ENCODE measurements at places on chromosomes 5 and 9.
A peak's percentile ranks its signal among the peaks of the same experiment; 100 is the strongest.

GRCh38 chr5:40549616-40550015 is 130.1 kb upstream of the PTGER4 start:
- H3K4me3 ChIP-seq = no peak overlapping the region
- H3K36me3 ChIP-seq = no peaks in the 10 kb centered on the region
- H3K4me1 ChIP-seq = peaks cover 6% of the 10 kb centered on the region
- H3K27me3 ChIP-seq = no peaks in the 10 kb centered on the region

DNA sequence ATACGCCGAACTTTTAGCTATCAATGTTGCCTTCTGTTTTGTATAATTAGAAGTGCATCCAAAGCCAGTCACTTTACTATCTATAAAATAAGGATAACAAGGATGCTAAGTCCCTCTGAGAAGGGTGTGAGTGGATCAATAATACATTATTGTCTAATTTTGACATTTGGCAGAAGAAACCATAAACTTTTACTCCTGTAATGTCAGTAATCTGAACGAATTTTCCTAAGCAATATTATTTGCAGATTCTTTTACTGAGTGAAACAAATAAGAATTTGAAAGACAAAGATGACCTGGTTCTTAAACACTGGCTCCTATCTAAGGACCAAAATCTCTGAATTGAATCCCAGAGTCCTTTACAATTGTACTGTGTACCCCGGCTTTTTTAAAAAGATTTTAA is 126.6 kb upstream of the TMEM161B start:
- H3K4me3 ChIP-seq = no peak overlapping the region
- DNase-seq = no peak
- H3K4me1 ChIP-seq = peaks cover 6% of the 10 kb centered on the region

DNA sequence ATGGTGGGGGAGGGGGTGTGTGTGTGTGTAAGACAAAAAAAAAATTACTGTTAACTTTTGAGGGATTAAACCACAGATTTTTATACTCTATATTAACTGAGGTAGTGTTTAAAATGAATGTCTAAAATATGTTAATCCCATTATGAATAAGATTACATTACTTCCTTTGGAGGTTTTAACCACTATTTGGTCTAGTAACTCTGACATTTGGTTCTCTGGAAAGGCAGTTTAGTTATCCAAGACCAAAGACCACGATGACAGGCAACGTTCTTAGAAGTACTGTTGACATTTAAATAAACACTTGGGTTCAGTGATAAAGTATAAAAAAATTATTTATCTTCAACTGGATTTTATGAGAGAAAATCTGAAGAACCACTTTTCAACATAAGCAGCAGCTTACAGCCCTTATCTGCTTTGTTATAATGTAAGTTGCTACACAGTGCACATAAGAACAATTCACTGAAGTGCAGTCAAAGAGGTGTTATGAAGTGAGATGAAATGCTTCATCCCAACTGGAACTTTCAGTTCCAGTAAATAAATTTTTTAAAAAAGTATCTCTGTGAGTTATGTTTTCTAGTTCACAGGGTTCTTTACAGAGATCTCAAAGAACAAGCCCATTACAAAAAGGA is 94.5 kb downstream of the OSMR start:
- H3K4me3 ChIP-seq = no peak overlapping the region
- peaks cover 36% of the 10 kb centered on the region for H3K36me3 ChIP-seq
- H3K27me3 ChIP-seq = no peaks in the 10 kb centered on the region
- H3K4me1 ChIP-seq = no peaks in the 10 kb centered on the region

DNA sequence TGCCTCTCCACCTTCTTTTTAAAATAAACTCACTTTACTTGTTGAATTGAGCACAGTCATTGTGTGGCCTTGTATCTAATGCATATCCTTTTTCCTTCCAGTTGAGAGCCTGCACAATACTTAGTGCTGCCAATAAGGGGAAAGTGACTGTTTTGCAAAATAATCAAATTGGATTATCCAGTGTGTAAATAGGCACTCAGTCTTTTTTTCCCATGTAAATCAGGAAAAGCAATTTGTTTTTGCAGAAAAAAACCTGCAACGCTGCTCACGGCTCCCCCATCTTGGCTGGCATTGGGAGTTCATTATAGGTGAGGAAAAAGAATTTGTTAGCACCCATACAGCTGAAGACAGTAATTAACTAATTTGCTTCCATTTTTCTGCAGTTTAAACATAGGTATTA is 299.9 kb downstream of the CSNK1G3 start:
- H3K36me3 ChIP-seq = no peaks in the 10 kb centered on the region
- H3K27me3 ChIP-seq = no peaks in the 10 kb centered on the region
- DNase-seq = no peak
- no peak overlapping the region for H3K27ac ChIP-seq
- no peaks in the 10 kb centered on the region for H3K4me1 ChIP-seq

DNA sequence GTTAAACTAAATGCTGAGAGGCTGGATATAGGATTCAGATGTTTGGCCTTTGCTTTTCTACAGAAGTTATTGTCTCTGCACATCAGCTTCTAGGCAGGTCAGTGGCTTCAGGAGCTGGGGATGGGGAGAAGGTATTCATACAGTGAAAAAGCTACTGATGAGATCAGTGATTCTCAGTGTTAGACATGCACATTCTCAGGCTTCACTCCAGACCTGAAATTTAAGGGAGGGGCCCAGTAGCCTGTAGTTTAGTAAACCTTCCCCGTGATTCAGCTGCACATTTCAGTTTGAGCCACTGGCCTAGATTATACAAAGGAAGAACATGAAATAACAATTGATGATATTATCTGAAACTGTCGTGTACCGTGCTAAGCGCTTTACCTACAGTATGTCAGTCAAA is 127.2 kb downstream of the ARHGAP26 start:
- DNase-seq = no peak
- peaks cover 25% of the 10 kb centered on the region for H3K4me1 ChIP-seq
- no peak overlapping the region for H3K4me3 ChIP-seq

- H3K4me1 ChIP-seq = no peaks in the 10 kb centered on the region
- no peak for DNase-seq
- H3K36me3 ChIP-seq = peaks cover 69% of the 10 kb centered on the region
- no peaks in the 10 kb centered on the region for H3K27me3 ChIP-seq
Measured at GRCh38 chr9:437574-438001, 222.9 kb downstream of the DOCK8 start.

DNA sequence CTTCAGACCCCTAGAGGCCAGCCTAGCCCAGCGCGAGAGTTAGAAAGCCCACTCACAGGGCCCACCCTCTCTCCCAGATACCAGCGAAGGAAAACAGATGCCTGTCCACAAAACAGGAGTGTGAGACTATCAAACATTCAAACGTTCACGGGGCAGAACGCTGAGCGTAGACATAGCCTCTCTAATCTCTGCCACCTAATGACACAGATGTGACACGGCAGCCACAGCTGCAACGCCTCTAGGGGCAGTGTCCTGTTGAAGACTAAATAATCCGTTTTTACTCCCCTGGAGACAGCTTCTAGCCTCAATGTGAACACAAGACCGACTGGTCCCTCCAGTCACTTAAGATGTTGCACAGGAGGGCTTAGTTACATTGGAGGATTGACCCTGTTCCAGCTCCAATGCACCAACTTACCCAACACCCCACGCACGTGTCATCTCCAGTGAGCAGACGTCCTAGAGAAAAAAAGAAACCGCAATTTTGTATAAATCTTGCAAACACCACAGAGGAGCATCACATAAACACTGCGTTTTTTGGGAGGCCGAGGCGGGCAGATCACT is 14.3 kb downstream of the DIPK1B start:
- DNase-seq = peak; percentile 44
- peak overlapping the region; percentile 87 for H3K27ac ChIP-seq
- H3K4me3 ChIP-seq = peak overlapping the region; percentile 94
- H3K27me3 ChIP-seq = no peaks in the 10 kb centered on the region
- H3K36me3 ChIP-seq = peaks cover 54% of the 10 kb centered on the region

DNA sequence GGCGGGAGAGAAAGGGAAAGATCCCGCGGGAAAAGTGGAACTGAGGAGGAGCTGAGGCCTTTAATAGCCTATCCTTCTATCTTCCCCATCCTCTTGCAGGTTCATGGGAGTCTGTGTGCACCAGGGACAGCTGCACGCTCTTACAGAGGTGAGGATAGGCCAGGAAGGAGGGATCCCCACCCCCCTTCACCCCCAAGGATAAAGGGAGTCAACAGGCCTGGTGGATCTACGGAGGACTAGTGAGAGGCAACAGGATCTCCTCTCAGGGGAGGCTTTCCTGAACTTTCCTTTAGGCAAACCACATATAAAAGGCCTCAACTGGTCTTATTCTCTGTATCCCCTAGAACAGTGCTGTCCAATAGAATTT is 1.1 kb downstream of the TESK1 start:
- peaks cover 13% of the 10 kb centered on the region for H3K36me3 ChIP-seq
- H3K27ac ChIP-seq = peak overlapping the region; percentile 53
- H3K4me3 ChIP-seq = peak overlapping the region; percentile 79
- peaks cover 44% of the 10 kb centered on the region for H3K4me1 ChIP-seq
- no peaks in the 10 kb centered on the region for H3K27me3 ChIP-seq

GRCh38 chr5:154042766-154043165 is 4.0 kb downstream of the MFAP3 start:
- no peak overlapping the region for H3K27ac ChIP-seq
- peaks cover 80% of the 10 kb centered on the region for H3K4me1 ChIP-seq
- peaks cover 17% of the 10 kb centered on the region for H3K36me3 ChIP-seq
- H3K4me3 ChIP-seq = no peak overlapping the region
- no peak for DNase-seq

- DNase-seq = no peak
- H3K4me1 ChIP-seq = no peaks in the 10 kb centered on the region
- H3K27me3 ChIP-seq = peaks cover 29% of the 10 kb centered on the region
- H3K4me3 ChIP-seq = no peak overlapping the region
Measured at GRCh38 chr9:99635032-99635431, 186.7 kb upstream of the NR4A3 start.

DNA sequence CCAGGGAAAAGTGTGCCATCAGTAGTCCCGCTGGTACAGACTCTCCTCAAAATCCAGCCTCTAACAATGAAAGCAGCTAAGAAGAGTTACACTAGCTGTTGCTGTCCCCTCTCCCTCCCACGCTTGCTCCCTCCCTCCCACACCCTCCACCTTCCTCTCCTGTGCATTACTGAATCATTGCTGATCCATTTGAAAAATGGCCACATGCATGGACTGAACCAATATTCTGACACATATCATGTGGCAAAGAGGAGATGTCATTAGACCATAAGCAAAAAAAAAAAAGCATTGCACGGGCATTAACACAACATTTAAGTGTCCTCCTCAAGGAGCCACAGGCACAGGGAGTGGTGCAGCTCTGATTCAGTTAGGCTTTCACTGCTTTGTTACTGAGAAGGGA is 37.9 kb downstream of the LHFPL2 start:
- no peaks in the 10 kb centered on the region for H3K27me3 ChIP-seq
- DNase-seq = no peak
- no peak overlapping the region for H3K27ac ChIP-seq
- H3K4me1 ChIP-seq = no peaks in the 10 kb centered on the region
- H3K36me3 ChIP-seq = peaks cover 2% of the 10 kb centered on the region

- peaks cover 7% of the 10 kb centered on the region for H3K4me1 ChIP-seq
- H3K27ac ChIP-seq = no peak overlapping the region
- no peak overlapping the region for H3K4me3 ChIP-seq
- no peak for DNase-seq
Measured at GRCh38 chr9:124645274-124645673, 125.8 kb downstream of the NR6A1 start.

- no peaks in the 10 kb centered on the region for H3K27me3 ChIP-seq
- peaks cover 21% of the 10 kb centered on the region for H3K4me1 ChIP-seq
- peak overlapping the region; percentile 80 for H3K27ac ChIP-seq
- DNase-seq = no peak
Measured at GRCh38 chr9:93008457-93008856, 50.0 kb upstream of the SUSD3 start.

DNA sequence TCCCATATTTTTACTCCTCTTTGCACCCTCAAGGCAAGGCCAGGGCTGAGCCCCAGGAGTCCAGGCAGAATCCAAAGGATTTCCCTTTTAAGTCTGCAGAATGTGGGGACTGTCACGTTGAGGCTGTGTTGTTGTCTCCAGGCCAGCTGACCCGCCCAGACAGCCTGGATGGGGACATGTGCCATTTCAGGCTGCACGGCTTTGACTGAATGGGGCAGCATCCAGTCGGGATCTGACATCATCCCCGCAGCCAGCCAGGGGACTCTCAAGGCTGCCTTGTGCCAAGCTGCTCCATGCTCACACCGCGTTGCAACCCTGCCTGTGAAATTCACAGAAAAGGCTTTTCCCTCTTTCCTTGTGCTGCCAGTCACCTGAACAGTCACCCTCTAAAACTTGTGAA is 2.2 kb upstream of the ZNF366 start:
- H3K27ac ChIP-seq = no peak overlapping the region
- H3K4me1 ChIP-seq = no peaks in the 10 kb centered on the region
- peaks cover 62% of the 10 kb centered on the region for H3K27me3 ChIP-seq
- no peak overlapping the region for H3K4me3 ChIP-seq
- DNase-seq = no peak
- no peaks in the 10 kb centered on the region for H3K36me3 ChIP-seq

GRCh38 chr5:169971780-169972179 is 8.5 kb downstream of the INSYN2B start:
- no peak overlapping the region for H3K4me3 ChIP-seq
- H3K36me3 ChIP-seq = peaks cover 17% of the 10 kb centered on the region
- no peak overlapping the region for H3K27ac ChIP-seq
- no peak for DNase-seq
- peaks cover 37% of the 10 kb centered on the region for H3K4me1 ChIP-seq
- H3K27me3 ChIP-seq = no peaks in the 10 kb centered on the region

DNA sequence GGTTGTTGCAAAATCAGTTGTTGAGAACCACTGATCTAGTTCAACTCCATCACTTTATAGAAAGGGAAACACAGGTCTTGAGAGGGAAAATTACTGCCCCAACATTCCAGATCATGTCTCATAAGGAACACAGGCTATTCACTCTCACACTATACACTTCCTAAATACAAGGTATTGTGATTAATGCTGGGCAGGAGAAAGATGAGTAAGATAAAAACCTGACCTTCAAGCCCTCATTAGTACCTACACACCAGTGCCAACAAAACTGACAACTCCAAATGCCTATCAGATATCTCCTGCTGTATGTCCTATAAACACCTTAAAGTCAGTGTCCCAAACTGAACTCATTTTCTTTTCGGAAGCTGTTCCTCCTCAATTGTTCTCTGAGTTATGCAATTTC is 8.2 kb downstream of the GNE start:
- DNase-seq = no peak
- no peak overlapping the region for H3K4me3 ChIP-seq
- H3K4me1 ChIP-seq = peaks cover 12% of the 10 kb centered on the region
- H3K27ac ChIP-seq = peak overlapping the region; percentile 0
- H3K36me3 ChIP-seq = peaks cover 23% of the 10 kb centered on the region

GRCh38 chr9:112853882-112854585 is 36.6 kb downstream of the SLC46A2 start:
- no peak overlapping the region for H3K4me3 ChIP-seq
- DNase-seq = no peak
- H3K27me3 ChIP-seq = no peaks in the 10 kb centered on the region
- no peak overlapping the region for H3K27ac ChIP-seq
- H3K4me1 ChIP-seq = peaks cover 20% of the 10 kb centered on the region

DNA sequence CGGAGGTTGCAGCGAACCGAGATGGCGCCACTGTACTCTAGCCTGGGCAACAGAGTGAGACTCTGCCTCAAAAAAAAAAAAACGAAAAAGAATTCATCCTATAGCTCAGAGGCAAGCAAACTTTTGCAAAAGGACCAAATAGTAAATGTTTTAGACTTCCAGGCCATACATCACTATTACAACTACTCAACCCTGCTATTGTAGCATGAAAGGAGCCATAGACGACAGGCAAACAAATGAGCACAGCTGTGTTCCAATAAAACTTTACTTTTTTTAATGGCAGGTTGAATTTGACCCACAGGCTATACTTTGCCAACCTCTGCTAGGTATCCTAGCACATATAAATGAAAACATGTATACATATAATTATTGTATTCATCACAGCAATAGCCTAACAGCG is 58.9 kb upstream of the SLC30A5 start:
- DNase-seq = no peak
- no peak overlapping the region for H3K27ac ChIP-seq
- no peaks in the 10 kb centered on the region for H3K4me1 ChIP-seq
- H3K4me3 ChIP-seq = no peak overlapping the region
- H3K36me3 ChIP-seq = peaks cover 2% of the 10 kb centered on the region

Measured in central memory CD8-positive, alpha-beta T cell (primary cell).